ENCODE measurements at places on chromosomes 3 and 15. TPM values are rescaled to one million over a fixed set of nuclear protein-coding genes. Genes with fewer than 3 reads are reported as not detected.
A peak's percentile ranks its signal among the peaks of the same experiment; 100 is the strongest.

DNA sequence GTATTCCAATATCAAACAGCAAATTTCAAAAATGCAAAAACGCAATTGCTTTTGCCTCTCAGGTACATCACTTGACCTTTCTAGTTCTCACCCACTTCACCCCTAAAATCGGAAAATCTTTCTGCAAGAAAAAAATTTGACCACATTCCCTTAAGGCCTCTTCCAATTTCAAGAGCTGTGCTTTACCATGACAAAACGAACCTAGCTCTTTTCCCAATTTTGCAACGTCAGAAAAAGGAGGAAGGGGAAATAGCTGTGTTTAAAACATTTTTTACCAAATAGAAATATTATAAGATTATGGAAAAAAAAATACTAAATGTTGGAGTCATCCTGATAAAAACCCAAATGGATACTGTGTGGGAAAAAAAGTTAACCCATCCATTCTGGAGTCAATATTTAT lies 1.1 kb upstream of the NR2C2 start:
- peak overlapping the region; percentile 98 for H3K27ac ChIP-seq
- no peak for DNase-seq
- no peaks in the 10 kb centered on the region for H3K27me3 ChIP-seq
- peak overlapping the region; percentile 72 for H3K4me3 ChIP-seq
- no peaks in the 10 kb centered on the region for H3K36me3 ChIP-seq
- H3K4me1 ChIP-seq: peaks cover 3% of the 10 kb centered on the region

- H3K4me3 ChIP-seq: no peak overlapping the region
- no peak overlapping the region for H3K27ac ChIP-seq
- H3K36me3 ChIP-seq: no peaks in the 10 kb centered on the region
- no peak for DNase-seq
- H3K4me1 ChIP-seq: no peaks in the 10 kb centered on the region
Measured at GRCh38 chr15:57516327-57517029, 75.2 kb upstream of the MYZAP start.

GRCh38 chr3:116280130-116280740 lies 165.1 kb downstream of the LSAMP start:
- no peak overlapping the region for H3K4me3 ChIP-seq
- no peaks in the 10 kb centered on the region for H3K4me1 ChIP-seq

- peak overlapping the region; percentile 94 for H3K27ac ChIP-seq
- DNase-seq: peak; percentile 57
- peak overlapping the region; percentile 38 for H3K4me3 ChIP-seq
- H3K27me3 ChIP-seq: no peaks in the 10 kb centered on the region
Measured at GRCh38 chr3:46931631-46932331, 44.8 kb downstream of the CCDC12 start.

DNA sequence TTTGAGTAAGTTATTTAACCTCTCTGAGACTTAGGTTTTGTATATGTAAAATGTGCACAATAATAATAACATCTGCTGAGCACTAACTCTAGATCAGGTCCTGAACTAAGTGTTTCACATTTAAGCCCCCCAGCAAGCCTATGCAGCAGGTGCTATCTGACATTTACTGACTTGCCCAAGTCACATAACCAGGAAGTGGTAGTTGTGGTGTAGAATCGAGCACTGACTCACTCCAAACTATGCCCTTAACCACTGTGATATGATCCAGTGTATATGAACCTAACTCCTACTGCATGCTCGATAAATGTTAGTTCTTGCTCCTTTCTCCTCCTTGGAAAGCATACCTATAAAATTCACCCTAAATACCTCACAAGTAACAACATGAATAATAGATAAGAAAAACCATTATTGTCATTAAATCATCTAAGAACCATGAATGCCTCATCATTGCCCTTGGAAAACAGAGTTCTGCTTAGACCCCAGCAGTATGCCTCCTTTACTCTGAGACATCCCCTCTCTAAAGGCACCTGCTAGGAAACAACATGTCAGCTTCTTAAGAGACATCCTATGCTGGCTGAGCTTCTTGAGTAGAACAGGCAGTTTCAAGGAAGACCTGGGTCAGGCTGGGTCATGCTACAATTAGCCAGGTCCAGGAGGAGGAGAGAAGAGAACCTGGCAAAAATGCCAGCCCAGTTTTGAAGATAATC lies 3.0 kb upstream of the SHC4 start:
- DNase-seq: peak; percentile 55
- H3K36me3 ChIP-seq: no peaks in the 10 kb centered on the region
- no peaks in the 10 kb centered on the region for H3K27me3 ChIP-seq
- H3K27ac ChIP-seq: no peak overlapping the region

DNA sequence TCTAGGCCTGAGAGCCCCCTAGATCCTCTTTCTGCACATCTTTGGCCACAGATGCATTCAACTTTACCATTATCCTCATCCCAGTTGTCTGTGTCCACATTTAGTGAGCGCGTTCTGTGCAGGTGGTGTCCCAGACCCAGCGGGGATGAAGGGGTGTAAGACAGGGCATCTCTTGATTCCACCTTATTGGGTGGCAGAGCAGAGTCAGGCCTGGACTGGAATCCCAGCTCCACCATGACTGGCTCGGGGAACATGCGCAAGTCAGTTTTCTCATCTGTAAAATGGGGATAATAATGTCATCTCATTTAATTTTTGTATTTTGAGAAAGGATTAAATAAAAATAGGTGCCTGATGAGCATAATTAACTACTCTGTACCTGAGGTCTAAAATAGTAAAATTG lies 7.8 kb downstream of the SMAD6 start:
- H3K4me3 ChIP-seq: no peak overlapping the region
- no peak overlapping the region for H3K27ac ChIP-seq
- H3K27me3 ChIP-seq: no peaks in the 10 kb centered on the region
- DNase-seq: no peak
- peaks cover 24% of the 10 kb centered on the region for H3K4me1 ChIP-seq

- H3K27me3 ChIP-seq: no peaks in the 10 kb centered on the region
- H3K27ac ChIP-seq: no peak overlapping the region
- no peak overlapping the region for H3K4me3 ChIP-seq
- H3K4me1 ChIP-seq: peaks cover 24% of the 10 kb centered on the region
- peaks cover 23% of the 10 kb centered on the region for H3K36me3 ChIP-seq
- DNase-seq: no peak
Measured at GRCh38 chr15:41955807-41956525, 16.4 kb downstream of the EHD4 start.

- no peaks in the 10 kb centered on the region for H3K36me3 ChIP-seq
- H3K4me3 ChIP-seq: no peak overlapping the region
- H3K4me1 ChIP-seq: peaks cover 3% of the 10 kb centered on the region
Measured at GRCh38 chr3:32405155-32405554, 13.5 kb downstream of the CMTM7 start.

DNA sequence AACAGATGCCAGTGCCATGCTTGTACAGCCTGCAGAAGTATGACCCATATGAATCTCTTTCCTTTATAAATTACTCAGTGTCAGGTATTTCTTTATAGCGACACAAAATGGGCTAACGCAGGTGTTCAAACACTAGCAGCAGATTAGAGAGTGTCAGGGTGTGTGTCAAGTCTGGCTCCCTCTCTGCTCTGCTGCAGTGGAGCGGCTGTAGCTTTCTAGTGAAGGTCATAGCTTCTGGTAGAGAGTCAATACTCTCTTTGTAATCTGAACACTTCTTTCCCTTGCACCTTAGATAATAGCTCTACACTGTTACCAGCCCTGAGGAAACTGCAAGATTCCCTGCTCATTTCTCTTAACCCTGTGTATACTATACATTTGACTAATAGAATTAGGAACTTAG lies 483.2 kb upstream of the TGFBR2 start:
- no peak overlapping the region for H3K4me3 ChIP-seq
- no peaks in the 10 kb centered on the region for H3K36me3 ChIP-seq
- H3K27ac ChIP-seq: no peak overlapping the region
- H3K27me3 ChIP-seq: no peaks in the 10 kb centered on the region
- H3K4me1 ChIP-seq: no peaks in the 10 kb centered on the region

GRCh38 chr3:16378415-16378814 lies 113.4 kb downstream of the OXNAD1 start:
- no peak for DNase-seq
- no peak overlapping the region for H3K4me3 ChIP-seq
- H3K27me3 ChIP-seq: no peaks in the 10 kb centered on the region
- peaks cover 23% of the 10 kb centered on the region for H3K36me3 ChIP-seq
- H3K27ac ChIP-seq: peak overlapping the region; percentile 88

DNA sequence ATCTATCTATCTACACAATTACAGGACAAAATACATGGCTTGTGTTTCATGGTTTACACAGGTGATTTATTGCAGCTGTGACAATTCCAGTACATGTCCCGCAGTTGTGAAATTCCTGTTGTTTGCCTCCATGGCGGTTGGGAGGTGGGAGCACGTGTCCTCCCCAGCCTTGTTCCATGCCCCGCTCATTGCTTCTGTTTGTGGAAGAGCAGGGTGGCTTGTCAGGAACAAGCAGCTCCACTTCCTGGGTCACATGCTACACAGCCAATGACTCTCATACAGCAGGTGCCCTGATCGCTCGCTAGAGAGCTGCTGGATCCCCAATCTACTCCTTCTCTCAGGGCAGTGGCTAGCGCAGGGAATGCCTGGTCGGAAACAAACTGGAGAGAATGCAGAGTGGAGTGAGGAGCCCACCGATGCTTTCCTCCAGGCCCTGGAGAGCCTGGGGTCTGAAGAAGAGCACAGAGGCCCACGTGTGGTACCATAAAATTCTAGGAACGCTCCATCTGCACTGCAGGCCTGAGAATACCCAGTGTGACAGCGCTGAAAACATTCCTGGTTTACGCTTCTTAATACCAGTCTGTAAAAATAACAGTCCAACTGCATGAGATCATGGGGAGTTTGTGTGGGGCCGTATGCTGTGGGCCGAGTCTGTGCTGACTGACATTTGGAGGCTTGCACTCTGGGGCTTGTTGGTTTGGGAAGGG lies 270.6 kb upstream of the RGMA start:
- no peak overlapping the region for H3K4me3 ChIP-seq
- DNase-seq: no peak
- no peaks in the 10 kb centered on the region for H3K4me1 ChIP-seq

GRCh38 chr3:42473083-42473932 lies 29.1 kb upstream of the VIPR1 start:
- no peaks in the 10 kb centered on the region for H3K27me3 ChIP-seq
- H3K36me3 ChIP-seq: no peaks in the 10 kb centered on the region
- no peaks in the 10 kb centered on the region for H3K4me1 ChIP-seq
- H3K27ac ChIP-seq: no peak overlapping the region
- H3K4me3 ChIP-seq: no peak overlapping the region

- no peak overlapping the region for H3K27ac ChIP-seq
- no peaks in the 10 kb centered on the region for H3K4me1 ChIP-seq
- DNase-seq: no peak
- no peaks in the 10 kb centered on the region for H3K36me3 ChIP-seq
- H3K4me3 ChIP-seq: no peak overlapping the region
- no peaks in the 10 kb centered on the region for H3K27me3 ChIP-seq
Measured at GRCh38 chr15:62209322-62209721, 44.2 kb upstream of the C2CD4B start.

GRCh38 chr3:45665101-45665572 lies 24.1 kb upstream of the SACM1L start:
- H3K4me1 ChIP-seq: peaks cover 16% of the 10 kb centered on the region
- H3K27ac ChIP-seq: peak overlapping the region; percentile 66
- no peaks in the 10 kb centered on the region for H3K27me3 ChIP-seq
- H3K4me3 ChIP-seq: no peak overlapping the region

DNA sequence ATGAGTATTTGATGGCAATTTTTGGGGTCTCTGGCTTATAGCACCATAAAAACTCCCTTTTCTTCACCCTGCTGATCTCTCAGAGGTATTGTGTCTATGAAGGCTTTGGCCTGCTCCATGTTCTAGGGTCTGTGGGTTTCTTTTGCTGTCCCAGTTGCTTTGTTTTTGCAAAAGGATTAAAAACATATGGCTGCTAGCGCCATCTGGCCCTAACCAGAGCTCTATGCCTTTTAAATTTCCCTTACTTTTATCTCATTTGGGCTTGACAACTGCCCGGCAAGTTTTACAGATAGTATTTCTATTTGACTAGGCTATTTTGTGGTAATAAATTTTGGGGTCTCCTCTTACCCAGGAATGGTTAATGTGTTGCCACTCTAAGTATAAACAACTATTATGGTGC lies 6.4 kb upstream of the GHRL start:
- DNase-seq: no peak
- H3K27ac ChIP-seq: peak overlapping the region; percentile 58
- peaks cover 32% of the 10 kb centered on the region for H3K36me3 ChIP-seq
- H3K27me3 ChIP-seq: no peaks in the 10 kb centered on the region

DNA sequence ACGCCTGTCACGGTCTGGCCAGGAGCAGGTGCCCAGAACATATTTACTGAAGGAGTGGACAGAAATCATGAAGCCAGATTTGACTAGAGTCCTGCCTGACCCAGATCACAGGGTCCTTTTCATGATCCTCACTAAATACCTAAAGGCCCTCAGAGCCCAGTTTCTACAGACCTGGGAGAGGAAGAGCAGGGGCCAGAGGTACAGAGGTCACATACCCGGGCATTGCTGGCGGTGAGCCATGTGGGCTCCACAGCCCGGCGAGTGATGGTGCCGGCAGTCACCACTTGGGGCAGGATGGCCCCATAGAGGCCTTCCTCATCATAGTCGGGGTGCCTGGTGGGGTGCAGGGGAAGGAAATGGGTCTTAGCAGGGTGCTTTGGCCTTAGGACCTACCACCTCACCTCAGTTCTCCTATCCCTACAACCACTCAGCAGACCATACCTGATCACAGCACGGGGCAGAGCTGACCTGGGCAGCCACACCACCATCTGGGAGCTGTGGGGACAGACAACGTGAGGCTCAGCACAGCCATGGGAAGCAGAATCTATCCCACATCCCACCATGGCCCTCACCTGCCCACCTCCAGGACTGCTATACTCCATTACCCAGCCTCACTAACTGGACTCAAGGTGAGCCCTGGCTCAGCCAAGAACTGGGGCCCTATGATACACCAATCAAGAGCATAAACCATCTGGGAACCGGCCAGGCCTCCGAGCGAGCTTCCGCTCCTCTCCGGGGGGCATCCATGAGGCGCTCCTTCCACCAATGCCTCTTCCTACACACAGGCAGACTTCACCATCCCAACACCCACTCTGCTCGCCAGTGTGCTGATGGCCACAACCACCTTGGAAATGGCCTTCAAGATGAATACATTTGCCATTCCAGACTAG lies 12.9 kb downstream of the POLG start:
- H3K4me1 ChIP-seq: no peaks in the 10 kb centered on the region
- no peak overlapping the region for H3K4me3 ChIP-seq
- H3K27ac ChIP-seq: no peak overlapping the region
- no peaks in the 10 kb centered on the region for H3K27me3 ChIP-seq
- H3K36me3 ChIP-seq: peaks cover 65% of the 10 kb centered on the region
- DNase-seq: no peak

DNA sequence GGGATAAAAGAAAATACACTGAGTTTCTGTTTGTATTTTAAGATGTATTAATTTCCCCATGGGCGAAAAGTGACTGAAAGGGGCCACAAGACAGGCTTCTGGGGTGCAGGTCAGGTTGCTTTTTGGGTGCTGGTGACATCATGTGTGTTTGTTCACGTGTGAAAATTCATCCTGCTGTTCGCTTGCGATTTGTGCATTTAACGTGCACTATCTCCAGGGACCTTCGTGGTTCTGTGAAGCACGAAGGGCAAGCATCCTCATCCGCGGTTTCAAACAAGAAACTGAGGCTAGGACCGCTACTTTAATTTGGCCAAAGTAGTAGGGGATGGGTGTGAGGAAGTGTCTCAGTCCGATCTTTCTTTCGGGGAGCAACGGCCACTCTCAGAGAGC lies 1.6 kb upstream of the SMAD6 start:
- H3K27ac ChIP-seq: no peak overlapping the region
- H3K4me3 ChIP-seq: peak overlapping the region; percentile 93
- peaks cover 16% of the 10 kb centered on the region for H3K4me1 ChIP-seq
- H3K27me3 ChIP-seq: peaks cover 15% of the 10 kb centered on the region
- DNase-seq: no peak

Gene CCRL2
- total RNA-seq: 2.1 TPM

Gene MUC20
- total RNA-seq: 0.46 TPM

Gene RPL39L
- total RNA-seq: 20.4 TPM

Gene MYLK
- total RNA-seq: 1.6 TPM

Gene STRA6
- total RNA-seq: 10.0 TPM

Gene EEF1AKMT4
- total RNA-seq: 11.9 TPM

Gene ITIH3
- 0.15 TPM for total RNA-seq

Gene MELTF
- total RNA-seq: 44.3 TPM

Gene RGMA
- 0.13 TPM for total RNA-seq

Measured in GM12878 (cell line).